HepG2 (cell line): ENCODE measurements at places on chromosomes 2 and 18.

DNA sequence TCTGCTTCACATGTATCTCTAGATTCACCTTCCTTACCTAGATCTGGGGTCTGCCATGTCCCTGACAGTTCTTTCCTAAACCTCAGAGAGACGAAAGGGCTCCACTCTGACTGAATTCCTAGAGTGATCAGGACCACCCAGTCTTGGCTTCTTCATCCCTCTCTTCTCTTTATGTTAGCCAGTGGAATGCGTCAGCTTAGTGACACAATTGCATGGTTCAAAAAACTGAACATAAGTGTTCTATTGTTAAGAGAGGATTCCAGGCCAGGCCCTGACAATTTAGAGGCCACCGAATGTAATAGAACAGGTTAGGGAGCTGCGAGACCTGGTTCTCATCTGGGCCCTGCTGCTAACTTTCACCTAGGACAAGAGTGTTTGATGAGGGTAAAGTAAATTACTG lies 10.0 kb downstream of the PRELID3A start:
- no peaks in the 10 kb centered on the region for H3K36me3 ChIP-seq
- no peak overlapping the region for H3K27ac ChIP-seq
- peaks cover 61% of the 10 kb centered on the region for H3K4me1 ChIP-seq
- peak; percentile 57 for DNase-seq
- H3K4me3 ChIP-seq = no peak overlapping the region

- no peaks in the 10 kb centered on the region for H3K27me3 ChIP-seq
- no peak overlapping the region for H3K27ac ChIP-seq
- no peak for DNase-seq
Observed at GRCh38 chr2:74089816-74090745, 57.6 kb downstream of the BOLA3 start.

DNA sequence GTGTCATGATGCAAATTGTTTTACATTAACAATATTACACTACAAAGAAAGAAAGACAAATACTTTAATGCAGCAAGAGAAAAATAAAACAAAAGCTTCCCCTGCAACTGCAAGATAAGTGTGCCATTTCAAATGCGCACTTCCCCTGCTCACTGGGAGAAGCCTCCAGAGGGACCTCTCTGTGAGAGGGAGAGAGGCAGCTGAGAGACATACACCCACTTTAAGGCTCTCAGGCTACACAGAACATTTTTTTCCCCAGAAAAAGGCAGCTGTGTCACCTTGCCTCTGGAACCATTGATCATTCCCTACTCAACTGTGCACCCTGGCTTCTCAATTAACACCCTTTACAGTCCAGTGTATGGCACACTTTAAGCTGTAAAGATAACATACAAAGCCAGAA lies 75.2 kb downstream of the DPP4 start:
- no peaks in the 10 kb centered on the region for H3K27me3 ChIP-seq
- H3K27ac ChIP-seq = no peak overlapping the region
- H3K36me3 ChIP-seq = peaks cover 39% of the 10 kb centered on the region; the same call in 2 of the 3 replicates

GRCh38 chr18:79245517-79246001 lies 150.2 kb upstream of the NFATC1 start:
- H3K27ac ChIP-seq = no peak overlapping the region
- no peak overlapping the region for H3K4me3 ChIP-seq
- no peaks in the 10 kb centered on the region for H3K4me1 ChIP-seq

DNA sequence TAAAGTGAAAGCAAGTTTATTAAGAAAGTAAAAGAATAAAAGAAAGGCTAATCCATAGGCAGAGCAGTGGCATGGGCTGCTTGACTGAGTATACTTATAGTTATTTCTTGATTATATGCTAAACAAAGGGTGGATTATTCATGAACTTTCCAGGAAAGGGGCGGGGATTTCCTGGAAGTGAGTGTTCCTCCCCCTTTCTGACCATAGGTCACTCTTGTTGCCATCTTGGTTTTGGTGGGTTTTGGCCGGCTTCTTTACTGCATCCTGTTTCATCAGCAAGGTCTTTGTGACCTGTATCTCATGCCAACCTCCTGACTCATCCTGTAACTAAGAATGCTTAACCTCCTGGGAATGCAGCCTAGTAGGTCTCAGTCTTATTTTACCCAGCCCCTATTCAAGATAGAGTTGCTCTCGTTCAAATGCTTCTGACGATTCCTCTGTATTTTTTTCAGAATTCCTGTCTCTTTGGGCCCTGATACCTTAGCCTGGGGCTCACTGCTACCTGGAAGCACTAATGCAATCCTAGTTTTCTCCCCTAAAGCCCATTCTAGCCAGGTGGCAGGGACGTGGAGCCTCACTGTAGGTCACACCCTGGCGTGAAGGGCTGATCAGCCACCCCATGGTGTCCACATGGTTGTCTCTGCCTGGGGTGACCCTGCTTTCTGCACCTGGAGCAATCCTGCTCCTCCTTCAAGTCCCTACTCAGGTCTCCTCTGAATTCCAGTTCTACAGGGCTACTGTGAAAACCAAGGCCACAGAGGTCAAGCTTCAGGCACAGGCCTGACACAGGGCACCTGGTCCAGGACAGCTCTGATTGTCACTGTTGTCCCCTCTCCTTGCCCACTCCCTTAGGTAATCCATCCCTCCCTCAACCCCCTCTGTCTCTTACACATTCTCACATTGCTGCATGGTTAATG lies 6.0 kb upstream of the SLC35F6 start:
- peak overlapping the region; percentile 41 for H3K27ac ChIP-seq
- H3K4me1 ChIP-seq = peaks cover 39% of the 10 kb centered on the region
- no peaks in the 10 kb centered on the region for H3K36me3 ChIP-seq
- H3K4me3 ChIP-seq = peak overlapping the region; percentile 47

GRCh38 chr18:24095976-24096375 lies 42.9 kb upstream of the CABYR start:
- H3K27me3 ChIP-seq = no peaks in the 10 kb centered on the region
- H3K36me3 ChIP-seq = no peaks in the 10 kb centered on the region
- peaks cover 5% of the 10 kb centered on the region; the same call in 1 of the 2 replicates for H3K4me1 ChIP-seq
- no peak overlapping the region for H3K4me3 ChIP-seq

- H3K4me1 ChIP-seq = peaks cover 21% of the 10 kb centered on the region
- no peak for DNase-seq
- H3K4me3 ChIP-seq = no peak overlapping the region
- H3K27me3 ChIP-seq = no peaks in the 10 kb centered on the region
Observed at GRCh38 chr2:215888680-215889079, 124.7 kb downstream of the MREG start.

- H3K4me3 ChIP-seq = no peak overlapping the region
- DNase-seq = no peak
- H3K27me3 ChIP-seq = no peaks in the 10 kb centered on the region; the same call in 1 of the 2 replicates
- no peak overlapping the region for H3K27ac ChIP-seq
- no peaks in the 10 kb centered on the region for H3K36me3 ChIP-seq
Observed at GRCh38 chr18:10420561-10421352, 33.7 kb upstream of the APCDD1 start.

DNA sequence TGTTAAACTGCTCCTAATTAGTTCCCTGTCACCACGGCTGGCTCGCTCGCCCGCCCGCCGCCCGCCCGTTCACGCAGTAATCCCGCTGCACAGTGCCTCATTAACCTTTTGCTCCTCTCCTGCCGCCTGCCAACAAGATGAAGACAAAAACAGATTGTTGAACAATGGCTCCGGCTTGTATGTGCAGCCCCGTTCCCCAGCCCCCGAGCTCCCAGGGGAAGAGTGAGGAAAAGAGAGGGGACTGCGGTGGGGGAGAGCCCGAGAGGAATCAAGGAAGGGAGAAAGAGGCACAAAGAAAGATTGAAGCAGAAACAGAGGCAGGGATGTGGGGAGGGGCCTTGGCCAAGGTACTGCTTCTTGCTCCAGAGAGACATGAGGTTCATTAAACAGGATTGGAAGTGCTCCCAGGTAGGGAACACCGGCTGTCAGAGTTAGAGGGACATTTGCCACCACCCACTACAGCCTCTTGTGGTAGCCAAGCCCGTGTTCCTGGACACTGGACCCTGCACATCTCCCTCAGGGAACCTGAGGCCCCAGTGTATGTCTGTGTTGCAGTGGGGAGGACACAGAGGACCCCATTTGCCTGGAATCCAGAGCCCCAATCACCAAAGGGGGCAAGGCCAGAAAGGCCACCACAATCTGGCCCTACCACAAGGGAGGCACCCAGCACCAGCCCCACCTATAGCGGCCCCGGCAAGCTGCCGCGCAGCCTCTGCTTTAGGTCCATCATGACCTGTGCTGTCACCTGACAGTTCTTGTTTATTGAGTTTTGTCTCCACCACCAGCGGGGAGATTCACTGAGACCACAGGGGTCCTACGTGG lies 38.1 kb downstream of the EMX1 start:
- no peak overlapping the region for H3K4me3 ChIP-seq
- no peaks in the 10 kb centered on the region for H3K4me1 ChIP-seq
- 0 out of 2 replicates have a peak, but pooled peaks cover 1% of the 10 kb centered on the region for H3K36me3 ChIP-seq
- no peak overlapping the region for H3K27ac ChIP-seq

GRCh38 chr2:113357071-113357470 lies 78.3 kb upstream of the PAX8 start:
- H3K27ac ChIP-seq = no peak overlapping the region
- H3K4me3 ChIP-seq = no peak overlapping the region
- no peak for DNase-seq
- no peaks in the 10 kb centered on the region for H3K4me1 ChIP-seq
- H3K36me3 ChIP-seq = no peaks in the 10 kb centered on the region

- no peak overlapping the region for H3K27ac ChIP-seq
- no peaks in the 10 kb centered on the region for H3K36me3 ChIP-seq
- no peaks in the 10 kb centered on the region for H3K27me3 ChIP-seq
- H3K4me1 ChIP-seq = no peaks in the 10 kb centered on the region
- H3K4me3 ChIP-seq = no peak overlapping the region
Observed at GRCh38 chr2:40721595-40721994, 269.7 kb upstream of the SLC8A1 start.

- H3K4me1 ChIP-seq = peaks cover 49% of the 10 kb centered on the region
- no peak for DNase-seq
- H3K27me3 ChIP-seq = no peaks in the 10 kb centered on the region; the same call in 1 of the 2 replicates
- H3K36me3 ChIP-seq = no peaks in the 10 kb centered on the region
- no peak overlapping the region for H3K27ac ChIP-seq
- no peak overlapping the region for H3K4me3 ChIP-seq
Observed at GRCh38 chr2:112166806-112167499, 28.8 kb downstream of the FBLN7 start.

GRCh38 chr2:12504443-12504842 lies 212.3 kb upstream of the TRIB2 start:
- H3K27me3 ChIP-seq = no peaks in the 10 kb centered on the region
- H3K36me3 ChIP-seq = no peaks in the 10 kb centered on the region
- H3K4me3 ChIP-seq = no peak overlapping the region
- DNase-seq = no peak
- H3K27ac ChIP-seq = no peak overlapping the region

DNA sequence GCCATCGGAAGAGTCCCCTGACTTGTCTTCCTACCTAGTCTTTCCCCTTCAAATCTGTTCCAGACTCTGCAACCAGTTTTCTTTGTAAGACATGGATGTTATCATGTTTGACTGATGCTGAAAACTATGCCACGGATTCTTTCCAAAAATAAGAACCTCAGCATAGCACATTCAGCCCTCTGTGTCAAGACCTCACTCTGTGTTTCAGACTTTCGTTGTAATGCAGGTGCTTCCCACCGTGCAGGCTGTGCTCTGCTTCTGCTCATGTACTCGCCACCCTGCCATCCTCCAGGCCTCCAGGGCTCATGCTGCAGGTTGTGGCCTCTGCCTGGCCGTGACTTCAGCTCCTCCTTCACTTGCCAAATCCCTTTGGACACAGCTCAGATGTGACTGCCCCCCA lies 347.0 kb upstream of the RAB12 start:
- DNase-seq = no peak
- H3K36me3 ChIP-seq = no peaks in the 10 kb centered on the region
- no peaks in the 10 kb centered on the region for H3K27me3 ChIP-seq
- no peak overlapping the region for H3K4me3 ChIP-seq
- no peaks in the 10 kb centered on the region for H3K4me1 ChIP-seq
- no peak overlapping the region for H3K27ac ChIP-seq

- no peak for DNase-seq
- H3K4me3 ChIP-seq = no peak overlapping the region
- peaks cover 4% of the 10 kb centered on the region for H3K36me3 ChIP-seq
- H3K27me3 ChIP-seq = no peaks in the 10 kb centered on the region
- peaks cover 34% of the 10 kb centered on the region for H3K4me1 ChIP-seq
- H3K27ac ChIP-seq = no peak overlapping the region
Observed at GRCh38 chr2:63875131-63875527, 33.4 kb downstream of the UGP2 start.

- DNase-seq = no peak
- no peaks in the 10 kb centered on the region for H3K36me3 ChIP-seq
- no peak overlapping the region for H3K27ac ChIP-seq
- no peaks in the 10 kb centered on the region for H3K4me1 ChIP-seq
- H3K4me3 ChIP-seq = no peak overlapping the region
Observed at GRCh38 chr18:58991167-58991798, 126.6 kb downstream of the ZNF532 start.

DNA sequence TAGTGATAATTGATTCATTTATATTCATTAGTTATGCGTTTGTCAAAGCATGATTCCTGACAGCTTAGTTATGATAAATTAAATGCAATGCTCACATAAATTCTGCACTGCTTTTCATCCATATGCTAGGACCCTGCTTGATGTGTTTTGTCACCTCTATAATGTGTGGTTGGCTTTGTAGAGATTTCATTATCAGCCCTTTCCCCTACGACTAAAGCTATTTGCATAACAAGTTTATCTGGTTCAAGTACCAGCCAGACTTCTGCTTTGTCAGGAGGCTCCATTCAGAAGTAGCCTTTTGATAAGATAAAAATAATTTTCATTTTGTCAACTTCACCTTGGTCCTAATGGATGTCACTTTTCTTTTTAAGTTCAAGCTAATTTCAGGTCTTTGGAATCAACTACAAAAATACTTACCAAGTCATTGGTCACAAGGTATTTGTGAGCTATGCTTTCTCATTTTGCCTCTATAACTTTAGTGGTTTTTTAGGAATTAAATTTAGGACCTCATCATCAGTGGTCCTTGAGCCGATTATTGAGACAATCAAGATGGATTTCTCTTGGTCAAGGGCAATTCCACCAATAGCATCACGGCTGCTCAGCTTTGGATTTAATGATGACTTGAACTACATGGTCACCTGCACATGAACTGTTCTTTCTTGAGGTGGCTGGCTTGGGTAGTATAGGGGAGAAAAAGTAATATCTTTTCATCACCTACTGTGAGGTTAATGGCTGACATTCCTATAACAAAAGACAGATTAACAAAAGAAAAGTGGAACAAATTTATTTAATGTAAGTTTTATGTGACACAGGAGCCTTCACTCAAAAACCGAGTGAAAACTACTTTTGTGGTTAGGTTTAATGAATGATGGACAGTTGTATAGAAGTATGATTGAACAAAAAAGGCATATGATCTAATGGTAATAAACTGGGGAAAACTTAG lies 162.1 kb downstream of the MYO3B start:
- H3K4me3 ChIP-seq = no peak overlapping the region
- no peaks in the 10 kb centered on the region for H3K36me3 ChIP-seq
- H3K4me1 ChIP-seq = no peaks in the 10 kb centered on the region
- peaks cover 3% of the 10 kb centered on the region; the same call in 2 of the 3 replicates for H3K27me3 ChIP-seq
- DNase-seq = no peak
